ENCODE measurements at places on chromosomes 7 and 10.

GRCh38 chr10:90171014-90171722 is 469.8 kb downstream of the KIF20B start:
- no peak for DNase-seq

GRCh38 chr7:30330134-30331111 is 46.0 kb downstream of the ZNRF2 start:
- DNase-seq, result no peak

DNA sequence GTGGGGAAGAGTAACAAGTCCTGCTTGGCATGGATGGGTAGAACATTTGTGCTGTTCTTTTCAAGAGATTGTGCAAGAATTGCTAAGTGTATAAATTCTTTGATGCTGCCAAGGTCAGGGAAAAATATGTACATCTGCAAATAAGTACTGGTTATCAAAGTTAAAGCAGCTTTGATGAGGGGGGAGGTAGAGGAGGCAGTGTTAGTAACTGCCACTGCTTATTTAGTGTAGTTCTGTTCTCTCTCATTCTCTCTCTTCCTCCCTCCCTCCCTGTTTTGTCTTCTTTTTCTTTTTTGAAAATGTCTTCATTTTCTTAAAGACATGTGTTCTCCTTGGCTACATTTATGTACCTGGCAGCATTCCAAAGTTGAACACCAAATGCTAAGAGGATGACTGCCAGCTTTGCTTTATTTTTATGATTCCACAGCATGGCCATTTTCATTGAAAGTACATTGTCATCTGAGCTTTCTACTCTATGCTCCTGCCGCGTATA is 18.6 kb downstream of the CACNB2 start:
- DNase-seq, result no peak

GRCh38 chr7:28672397-28672797 is 260.1 kb downstream of the CREB5 start:
- peak; percentile 38 for DNase-seq

DNA sequence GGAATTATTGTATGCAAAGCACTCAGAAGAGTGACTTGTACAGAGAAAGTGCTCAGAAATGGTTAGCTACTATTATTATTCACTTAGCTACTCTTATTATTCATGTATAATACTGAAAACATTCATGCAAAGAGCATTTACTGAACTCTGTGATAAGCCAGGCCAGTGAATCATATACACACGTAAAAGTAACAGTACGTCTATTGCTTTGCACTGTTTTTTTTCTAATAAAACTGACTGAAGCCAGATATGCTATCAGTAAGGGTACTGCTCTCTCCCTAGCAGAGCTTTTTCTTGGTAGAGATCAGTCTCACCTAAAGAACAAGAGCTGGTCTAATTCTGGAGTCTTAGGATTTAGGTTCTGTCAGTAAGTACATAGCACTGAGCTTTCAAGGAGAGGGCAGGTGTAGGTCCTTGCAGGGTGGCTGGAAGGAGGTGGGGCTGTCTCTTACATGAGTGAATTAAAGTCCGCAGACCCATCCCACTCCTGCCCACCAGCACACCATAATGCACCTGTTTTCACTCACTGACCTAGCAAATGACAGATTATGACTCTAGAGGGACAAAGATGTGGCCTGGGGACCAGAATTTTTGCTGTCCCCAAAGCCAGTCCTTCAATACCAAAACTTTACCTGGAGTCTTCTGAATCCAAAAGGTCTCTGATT is 145.9 kb downstream of the ARID5B start:
- DNase-seq, result no peak

DNA sequence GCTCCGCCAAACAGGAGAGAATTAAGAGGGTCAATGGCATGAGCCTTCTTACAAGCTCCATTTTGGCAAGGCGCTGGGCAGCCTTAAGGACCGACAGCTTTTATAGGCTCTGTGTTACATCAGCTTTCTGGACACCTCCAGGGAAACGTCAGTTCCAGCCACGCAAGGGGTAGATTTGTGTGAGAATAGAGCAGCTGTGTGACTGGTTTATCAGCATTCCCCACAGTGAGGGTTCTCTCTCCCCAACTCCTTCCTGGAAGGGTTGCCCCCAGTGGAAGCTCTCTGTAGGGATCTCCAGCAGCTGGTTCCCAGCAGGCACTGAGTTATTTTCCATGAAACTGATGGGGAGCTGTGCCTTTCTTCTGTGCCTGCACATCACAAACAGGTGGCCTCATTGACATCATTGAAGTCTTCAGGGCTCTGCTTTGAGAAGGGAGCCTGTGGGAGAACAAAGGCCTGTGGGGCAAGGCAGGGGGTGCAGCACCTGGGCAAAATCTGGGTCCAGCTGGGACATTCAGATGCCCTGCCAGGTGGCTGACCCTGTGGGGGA is at the start of gene CUZD1:
TSS of gene CUZD1 (minus strand) at position 75 of the 550 bp plus-strand sequence. CDS start at position 61, 14 bp downstream.
- DNase-seq, result no peak

DNA sequence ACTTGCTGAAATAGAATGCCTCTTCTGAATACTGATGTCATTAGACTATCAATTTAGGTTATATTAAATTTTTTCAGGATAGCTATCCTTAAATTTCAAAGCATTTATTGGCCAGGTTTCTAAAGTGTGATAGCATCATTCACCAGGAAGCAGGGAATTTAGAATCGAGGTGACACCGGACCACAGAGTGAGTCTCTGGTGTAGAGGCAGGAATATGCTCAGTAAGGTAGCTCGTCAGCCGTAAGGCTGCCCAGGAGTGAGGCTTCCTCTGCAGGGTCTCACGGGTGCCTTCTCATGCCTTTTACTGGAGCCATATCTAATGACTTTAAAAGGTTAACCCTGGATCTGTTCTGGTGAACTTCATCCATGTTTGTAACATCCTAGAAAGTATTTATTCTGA is 170.8 kb upstream of the KLF14 start:
- no peak for DNase-seq

GRCh38 chr10:78412605-78413004 is 378.9 kb downstream of the RPS24 start:
- no peak for DNase-seq

DNA sequence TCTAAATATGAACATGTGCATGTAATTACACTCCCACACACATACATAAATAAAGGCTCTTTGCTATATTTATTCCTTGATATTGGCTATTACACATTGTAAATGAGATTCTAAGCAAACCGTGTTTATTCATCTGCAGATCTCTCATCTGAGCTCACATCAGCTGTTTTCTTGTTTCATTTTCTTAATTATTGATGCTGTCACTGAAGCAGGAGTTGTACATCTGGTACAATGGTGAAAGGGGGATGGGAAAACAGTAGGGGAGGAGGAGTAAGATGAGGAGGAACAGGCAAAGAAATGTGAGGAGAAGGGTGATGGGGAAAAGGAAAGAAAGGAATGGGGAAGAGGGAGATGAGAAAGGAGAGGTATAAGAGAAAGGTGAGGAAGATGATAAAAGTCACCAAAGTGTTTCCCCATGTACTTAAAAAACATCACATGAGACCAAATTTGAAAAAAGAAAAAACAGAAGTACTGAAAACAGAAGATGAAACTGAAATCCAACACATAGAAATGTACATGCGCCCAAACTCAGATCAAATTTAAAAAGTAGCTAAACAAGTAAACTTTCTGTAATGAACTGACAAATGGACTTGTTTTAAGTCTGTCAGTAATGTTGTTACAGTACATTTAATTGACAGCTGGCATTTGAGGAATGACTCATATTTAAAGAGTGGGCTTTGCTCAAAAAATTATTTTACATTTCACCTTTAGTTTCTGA is 472.2 kb downstream of the ARL4A start:
- DNase-seq, result no peak

DNA sequence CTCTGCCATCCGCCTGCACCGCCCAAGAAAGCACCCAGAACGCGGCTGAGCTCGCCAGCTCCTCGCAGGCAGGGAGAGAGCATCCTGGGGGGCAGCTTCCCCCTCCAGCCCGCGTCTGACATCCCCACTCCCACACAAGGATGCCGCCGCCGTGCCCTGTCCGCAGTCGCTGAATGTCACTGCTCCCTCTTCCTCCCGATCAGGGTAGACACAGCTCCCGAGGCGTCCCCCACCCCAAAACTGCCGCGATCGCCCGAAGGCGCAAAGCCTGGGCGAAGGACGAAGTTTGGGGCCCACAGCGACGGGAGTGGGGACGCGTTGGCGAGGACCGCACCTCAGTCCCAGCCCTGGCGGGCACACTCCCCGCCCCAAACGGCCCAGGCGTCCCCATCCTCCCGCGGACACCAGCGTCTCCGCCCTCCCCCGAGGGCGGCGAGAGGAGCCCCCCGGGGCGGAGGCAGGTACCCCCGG is 1.5 kb upstream of the KAT6B start:
- DNase-seq, result peak; percentile 66

DNA sequence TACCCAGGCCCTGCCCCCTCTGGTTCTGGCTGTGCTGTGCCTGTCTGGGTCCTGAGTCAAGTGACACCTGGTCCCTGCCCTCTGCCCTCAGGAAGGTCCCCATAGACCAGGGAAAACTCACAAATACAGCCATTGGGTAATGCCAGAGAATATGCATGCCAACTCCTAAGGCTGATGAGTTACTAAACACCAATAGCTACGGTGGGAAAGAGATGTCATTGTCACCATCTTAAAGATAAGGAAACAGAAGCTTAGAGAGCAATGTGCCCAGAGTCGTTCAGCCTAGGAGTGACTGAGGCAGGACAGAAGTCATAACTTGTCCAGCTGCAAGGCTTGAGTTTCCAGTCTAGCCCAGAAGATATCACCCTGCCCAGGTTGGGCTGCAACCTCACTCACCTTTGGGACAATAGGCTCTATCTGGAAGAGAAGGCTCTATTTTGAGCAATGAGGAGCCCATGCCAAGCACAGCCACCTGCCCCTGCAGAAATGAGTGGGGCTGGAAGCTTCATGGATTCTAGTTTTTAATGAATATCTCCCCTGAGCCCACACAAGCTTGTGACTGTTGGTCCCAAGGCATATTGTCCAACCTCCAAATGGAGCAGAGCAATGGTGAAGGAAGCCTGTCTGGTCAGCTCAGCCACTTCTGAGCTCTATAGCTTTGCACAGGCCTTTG is 42.6 kb downstream of the ZNF273 start:
- DNase-seq, result no peak

All from SK-N-SH (cell line).